ENCODE measurements at places on chromosomes 1 and 21.

DNA sequence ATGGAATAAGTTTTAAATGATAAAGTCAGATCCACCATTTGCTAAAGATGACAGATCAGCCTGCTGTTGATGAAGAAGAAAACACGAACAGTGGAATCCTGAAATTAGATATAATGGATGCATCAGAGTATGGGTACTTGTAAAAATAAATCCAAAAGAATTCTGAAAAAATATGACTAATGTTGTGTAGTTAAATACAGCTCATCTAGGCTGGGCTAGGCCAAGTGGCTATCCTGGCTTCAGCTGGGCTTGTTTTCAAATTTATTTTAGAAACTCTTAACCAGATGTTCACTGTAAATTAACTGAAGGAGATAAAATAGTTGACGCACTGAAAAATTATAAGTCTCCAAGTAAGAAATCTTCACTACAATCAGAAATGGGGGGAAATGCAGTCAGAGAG is 7.4 kb upstream of the RGS2 start:
- no peak for DNase-seq

GRCh38 chr1:47575855-47576757 is 138.3 kb downstream of the FOXD2 start:
- DNase-seq = no peak

DNA sequence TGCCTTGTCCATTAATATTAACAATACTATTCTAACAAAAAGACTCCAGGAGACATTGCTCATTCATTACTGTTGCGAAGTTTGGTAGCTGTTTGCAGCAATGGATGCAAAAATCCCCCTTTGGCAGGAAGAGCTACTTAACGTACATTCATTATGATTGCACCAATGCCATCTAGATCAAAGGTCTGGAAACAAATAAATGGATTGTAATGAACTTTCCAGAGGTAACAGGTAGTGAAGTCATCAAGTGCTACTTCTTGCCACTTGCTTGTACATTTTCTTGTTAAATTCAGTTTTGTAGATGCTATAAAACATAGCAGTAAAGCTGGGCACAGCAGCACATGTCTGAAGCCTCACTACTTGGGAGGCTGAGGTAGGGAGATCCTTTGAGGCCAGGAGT is 93.9 kb downstream of the DDAH1 start:
- no peak for DNase-seq

GRCh38 chr1:232894436-232894835 is 56.0 kb upstream of the NTPCR start:
- DNase-seq = no peak

- DNase-seq = no peak
Observed at GRCh38 chr1:162062542-162063015, 6.9 kb upstream of the NOS1AP start.

DNA sequence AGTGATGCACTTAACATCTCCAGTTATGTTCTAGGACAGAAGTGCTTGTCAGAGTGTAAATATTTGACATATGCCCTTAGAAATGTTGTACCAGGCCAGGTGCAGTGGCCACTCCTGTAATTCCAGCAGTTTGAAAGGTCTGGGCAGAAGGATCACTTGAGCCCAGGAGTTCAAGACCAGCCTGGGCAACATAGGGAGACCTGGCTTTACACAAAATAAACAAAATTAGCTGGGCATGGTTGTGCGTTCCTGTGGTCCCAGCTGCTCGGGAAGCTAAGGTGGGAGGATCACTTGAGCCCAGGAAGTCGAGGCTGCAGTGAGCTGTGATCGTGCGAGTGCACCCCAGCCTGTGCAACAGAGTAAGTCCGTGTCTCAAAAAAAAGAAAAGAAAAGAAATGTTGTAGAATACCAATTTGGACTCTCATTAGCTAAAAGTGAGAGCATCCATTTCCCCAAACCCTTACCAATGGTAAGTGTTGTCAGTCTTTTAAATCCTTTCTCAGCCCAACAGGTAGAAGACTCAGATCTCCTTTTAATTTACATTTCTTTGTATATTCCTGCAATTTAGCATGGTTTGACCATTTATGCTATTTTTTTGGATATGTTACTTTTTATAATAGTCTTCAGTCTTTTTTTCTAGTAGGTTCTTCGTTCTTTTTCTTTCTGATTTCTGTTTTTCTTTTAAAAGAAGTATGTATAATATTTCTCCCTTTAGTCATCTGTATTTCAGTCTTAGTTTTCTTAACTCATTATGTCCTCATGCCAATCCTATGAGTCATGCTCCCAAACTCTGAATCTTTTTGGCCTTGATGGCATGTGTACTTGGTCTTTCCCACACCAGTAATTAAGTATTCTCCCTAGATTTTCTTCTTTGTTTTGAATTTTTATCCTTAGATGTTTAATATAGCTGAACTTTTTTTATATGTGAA is 74.4 kb downstream of the CAMTA1 start:
- DNase-seq = no peak

GRCh38 chr1:12167493-12168429 is 970 bp downstream of the TNFRSF1B start:
- no peak for DNase-seq

DNA sequence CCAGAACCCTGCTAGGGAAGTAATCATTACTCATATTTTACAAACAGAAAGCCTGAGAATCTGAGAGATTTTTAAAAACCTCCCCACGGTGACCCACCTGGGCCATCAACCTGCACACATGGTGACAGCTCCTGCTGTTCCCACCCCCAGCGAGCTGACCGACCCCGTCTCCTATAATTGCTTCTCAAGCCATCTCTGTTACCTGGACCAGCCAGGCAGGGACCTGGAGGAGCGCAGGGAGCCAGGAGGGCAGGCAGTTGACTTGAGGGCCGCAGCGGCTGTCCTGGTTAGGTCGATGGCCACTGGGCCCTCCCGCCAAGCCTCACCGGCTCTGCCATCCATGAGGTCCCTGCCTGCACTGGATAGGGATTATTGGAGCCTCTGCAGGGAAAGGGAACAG is 7.7 kb downstream of the TFF2 start:
- no peak for DNase-seq

DNA sequence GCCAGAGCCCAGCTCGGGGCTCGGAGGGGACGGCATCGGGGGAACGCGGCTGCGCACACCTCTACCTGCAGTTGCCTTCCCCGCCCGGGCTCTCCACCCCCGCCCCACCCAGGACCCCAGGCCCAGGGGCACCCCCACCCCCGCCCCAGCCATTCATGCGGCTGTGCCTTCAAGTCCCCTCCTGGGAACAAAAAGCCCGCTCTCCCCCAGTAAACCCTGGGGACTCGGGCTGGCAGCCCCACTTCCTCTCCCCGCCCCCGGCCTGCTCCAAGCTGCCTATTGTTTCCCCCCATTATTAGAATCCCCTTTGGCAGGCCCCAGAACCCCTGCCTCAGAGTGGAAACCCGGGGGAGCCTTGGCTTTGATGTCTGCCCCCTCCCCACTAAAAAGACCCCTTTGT is 18.0 kb downstream of the MEGF6 start:
- no peak for DNase-seq

DNA sequence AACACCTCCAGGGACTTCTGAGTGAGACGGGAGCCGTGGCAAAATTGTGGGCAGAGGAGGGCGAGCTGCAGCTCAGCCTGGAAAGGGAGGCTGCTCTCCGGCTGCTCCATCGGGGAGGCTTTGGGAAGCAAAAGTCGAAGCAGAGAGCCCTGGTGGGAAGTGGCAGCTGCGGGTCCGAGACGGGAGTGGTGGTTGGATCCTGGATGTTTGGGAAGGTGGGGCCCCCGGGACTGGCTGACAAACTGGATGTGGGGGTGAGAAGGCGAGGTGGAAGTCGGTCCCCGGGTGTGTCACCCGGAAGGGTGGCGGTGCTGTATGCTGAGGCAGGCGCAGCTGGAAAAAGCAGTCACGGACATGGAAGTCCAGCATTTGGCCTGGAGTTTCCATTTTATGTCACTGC is 52.1 kb downstream of the KCNAB2 start:
- no peak for DNase-seq

GRCh38 chr1:36740446-36740845 is 257.7 kb upstream of the CSF3R start:
- DNase-seq = no peak

GRCh38 chr1:111474106-111474505 is 322 bp downstream of the C1orf162 start:
- no peak for DNase-seq

DNA sequence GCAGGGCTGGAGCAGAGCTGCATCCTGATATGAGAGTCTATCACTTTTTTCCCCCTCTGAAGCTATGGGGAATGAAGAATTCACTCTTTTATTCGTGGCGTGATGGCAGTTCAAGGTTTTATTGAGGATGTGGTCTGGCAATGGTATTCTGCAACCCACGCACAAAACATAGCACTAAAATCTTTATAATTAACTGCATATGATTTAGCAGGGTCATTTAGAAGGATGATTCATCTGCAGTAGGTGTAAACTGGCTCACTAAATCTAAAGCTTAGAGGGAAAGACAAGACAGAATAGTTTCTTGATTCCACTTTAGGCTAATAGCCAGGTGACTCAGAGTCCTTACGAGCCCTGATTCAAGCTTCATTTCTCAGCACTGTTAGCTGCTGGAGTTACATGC is 25.0 kb upstream of the CHRM3 start:
- DNase-seq = no peak

GRCh38 chr21:33201956-33202355 is 27.8 kb upstream of the IFNAR2 start:
- DNase-seq = no peak

DNA sequence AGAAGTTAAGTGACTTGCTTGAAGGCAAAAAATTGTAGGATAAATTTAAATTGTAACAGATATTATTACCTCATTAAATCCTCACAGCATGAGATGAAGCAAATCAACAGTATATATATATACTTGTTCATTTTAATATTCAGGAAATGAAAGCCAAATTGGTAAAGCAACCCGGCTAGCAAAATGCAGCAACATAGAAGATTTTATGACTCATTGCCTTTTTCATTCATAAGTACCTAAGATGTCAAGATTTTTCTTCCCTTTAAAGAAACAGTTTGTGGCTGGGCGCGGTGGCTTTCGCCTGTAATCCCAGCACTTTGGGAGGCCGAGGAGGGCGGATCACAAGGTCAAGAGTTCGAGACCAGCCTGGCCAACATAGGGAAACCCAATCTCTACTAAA is 190.5 kb upstream of the NRIP1 start:
- no peak for DNase-seq

DNA sequence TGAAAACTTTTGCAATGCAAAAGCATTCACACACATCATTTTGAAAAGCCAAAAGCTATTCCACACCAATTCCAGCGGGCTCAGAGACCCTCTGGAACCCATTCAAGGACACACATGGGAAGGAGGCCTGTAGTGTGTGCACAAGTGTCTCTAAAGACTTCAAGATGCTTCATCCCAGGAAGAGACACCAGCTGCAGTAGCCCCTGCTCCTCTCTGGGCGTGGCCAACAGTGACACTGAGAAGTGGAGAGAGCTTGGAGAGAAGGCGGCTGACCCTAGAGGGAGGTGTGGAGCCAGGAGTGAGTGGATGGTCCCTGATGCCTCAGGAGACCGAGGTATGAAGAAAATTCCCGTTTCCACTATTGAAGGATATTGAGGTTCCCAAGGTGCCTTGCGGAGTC is 14.9 kb upstream of the TNNI1 start:
- no peak for DNase-seq

- DNase-seq = no peak
Observed at GRCh38 chr1:43322506-43322905, 15.1 kb upstream of the MPL start.

GRCh38 chr1:50667710-50668356 is 244.6 kb upstream of the DMRTA2 start:
- no peak for DNase-seq

DNA sequence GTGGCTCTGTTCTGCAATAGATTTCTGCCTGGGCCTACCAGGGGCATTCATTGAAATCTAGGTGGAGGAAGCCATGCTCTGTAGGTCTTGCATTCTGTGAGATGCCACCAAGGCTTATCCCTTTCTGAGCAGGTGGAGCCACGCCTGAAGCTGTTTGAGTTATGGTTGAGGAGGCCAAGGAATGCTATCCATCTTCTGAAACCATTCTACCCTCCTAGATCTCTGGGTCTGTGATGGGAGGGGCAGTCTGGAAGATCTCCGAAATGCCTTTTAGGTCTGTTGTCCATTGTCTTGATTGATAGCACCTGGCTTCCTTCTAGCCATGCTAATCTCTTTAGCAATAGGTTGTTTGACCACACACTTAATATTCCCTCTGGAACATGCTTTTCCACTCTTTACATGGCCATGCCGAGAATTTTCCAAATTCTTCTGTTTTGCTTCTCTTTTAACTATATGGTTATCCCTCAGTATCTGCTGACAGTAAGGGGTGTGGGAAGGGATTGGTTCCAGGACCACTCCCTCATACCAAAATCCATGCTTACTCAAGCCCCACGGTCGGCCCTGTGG is 45.2 kb downstream of the AK4 start:
- no peak for DNase-seq

DNA sequence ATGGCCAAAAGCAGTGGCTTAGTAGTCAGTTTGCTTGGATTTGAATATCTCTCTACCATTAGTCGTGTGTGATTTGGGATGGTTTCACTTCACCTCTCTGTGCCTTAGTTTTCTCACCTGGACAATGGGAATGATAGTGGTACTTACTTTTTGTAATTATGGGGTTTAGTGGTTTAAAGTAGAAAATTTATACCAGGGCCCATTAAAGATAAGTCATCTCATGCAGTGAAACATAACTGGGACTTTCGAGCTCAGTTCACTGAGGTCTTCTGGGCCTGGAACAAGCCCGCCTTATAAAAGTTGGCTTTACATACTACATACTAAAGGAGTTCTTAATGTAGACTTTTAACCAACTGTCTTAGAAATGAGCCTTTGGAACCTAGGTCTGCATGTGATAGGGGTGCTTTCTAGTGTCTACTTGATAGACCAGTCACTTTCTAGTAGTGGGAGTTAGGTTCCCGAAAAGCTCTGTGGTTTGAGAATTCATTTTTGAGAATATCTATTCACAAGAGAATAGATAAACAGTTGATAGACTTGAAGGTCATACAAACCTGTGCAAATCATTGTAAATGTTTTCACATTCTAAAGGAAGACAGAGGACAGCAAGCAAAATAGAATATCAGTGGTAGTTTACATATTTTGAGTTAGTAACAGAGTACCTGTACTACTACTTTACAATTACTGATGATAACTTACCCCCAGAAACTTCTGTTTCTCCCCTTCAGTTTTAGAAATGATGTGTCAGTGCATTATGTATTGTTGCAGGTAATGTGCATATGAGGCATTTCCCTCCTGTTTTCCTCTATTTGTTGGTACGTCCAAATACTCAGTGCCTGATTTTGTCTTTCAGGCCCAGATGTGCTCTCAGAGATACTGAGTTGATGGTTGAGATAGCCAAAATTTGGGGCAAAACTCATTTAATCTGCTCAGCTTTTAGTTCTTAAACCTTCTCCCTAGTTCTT is 48.0 kb downstream of the DYRK1A start:
- no peak for DNase-seq

GRCh38 chr1:154760469-154760933 is 109.6 kb downstream of the KCNN3 start:
- peak; percentile 65 for DNase-seq
